ENCODE measurements at places on chromosomes 11 and 22.

DNA sequence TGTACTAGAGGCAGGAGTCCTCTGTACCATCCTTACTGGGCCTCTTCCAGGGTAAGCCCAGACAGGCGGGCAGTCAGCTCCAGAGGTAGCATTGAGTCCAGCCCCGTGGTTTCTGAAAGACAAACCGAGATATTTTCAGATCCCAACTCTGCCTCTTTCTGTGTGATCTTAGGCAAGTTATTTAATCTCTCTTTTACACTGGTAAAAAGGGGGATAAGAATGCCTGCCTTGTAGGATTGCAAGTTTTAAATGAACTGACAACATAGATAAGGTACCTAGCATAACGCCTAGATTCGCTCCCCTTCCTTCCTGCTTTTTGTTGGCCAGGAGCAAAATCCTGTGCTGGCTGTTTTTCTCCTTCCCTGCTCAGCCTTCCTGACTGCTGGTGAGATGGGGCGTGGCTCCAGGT is 56.4 kb upstream of the NNMT start:
- no peak for DNase-seq

DNA sequence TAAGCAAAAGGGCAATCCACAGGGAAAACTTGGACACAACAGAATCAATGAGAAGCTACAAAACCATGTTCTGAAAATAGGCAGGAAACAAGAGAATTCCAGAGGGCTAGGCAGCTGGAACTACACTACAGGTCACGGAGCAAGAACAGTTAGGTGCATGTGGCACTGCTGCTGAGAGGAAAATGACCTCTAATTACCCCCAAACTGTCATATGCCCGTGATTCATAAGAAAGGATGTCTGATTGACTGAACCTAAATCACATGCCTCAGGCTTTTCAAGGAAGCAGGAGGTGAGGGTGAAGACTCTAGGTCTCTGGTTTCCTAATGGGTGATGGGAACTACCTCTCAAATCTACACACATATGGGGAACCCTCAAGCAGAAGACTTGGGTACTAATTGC is 17.9 kb upstream of the RRAS2 start:
- no peak for DNase-seq

DNA sequence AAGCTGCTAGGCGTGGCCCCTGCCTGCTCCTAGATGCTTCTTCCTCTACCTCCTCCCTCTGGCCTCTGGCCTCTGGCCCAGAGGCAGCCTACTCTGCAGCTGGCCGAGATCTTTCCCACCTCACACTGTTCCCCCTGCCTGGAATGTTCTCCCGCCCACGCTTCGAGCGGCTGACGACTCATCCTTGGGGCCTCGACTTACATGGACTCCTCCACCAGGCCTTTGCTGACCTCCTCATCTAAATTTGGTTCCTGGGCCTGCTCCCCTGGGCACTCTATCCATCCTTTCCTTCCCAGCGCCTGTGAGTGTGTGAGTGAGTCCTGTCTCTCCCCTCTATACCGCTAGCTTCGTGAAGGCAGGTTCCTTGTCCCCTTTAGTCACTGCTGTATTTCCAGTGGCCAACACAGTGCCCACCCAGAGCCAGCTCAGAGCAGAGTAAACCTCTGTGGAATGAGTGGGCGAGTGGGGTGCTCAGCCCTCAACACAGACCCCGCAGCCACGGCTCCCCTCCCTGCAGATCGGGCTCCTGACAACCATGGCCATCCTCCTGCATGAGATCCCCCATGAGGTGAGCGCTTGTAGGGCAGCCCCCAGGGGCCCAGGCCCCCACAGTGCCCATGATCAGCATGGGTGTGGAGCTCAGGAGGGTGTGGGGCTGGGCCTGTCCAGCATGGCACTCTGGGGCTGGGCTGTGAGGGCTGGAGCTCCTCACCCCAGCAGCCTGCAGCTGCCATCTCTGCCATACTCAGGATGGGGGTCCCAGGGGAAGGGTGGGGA is 5.7 kb downstream of the SLC39A13 start:
- no peak for DNase-seq

DNA sequence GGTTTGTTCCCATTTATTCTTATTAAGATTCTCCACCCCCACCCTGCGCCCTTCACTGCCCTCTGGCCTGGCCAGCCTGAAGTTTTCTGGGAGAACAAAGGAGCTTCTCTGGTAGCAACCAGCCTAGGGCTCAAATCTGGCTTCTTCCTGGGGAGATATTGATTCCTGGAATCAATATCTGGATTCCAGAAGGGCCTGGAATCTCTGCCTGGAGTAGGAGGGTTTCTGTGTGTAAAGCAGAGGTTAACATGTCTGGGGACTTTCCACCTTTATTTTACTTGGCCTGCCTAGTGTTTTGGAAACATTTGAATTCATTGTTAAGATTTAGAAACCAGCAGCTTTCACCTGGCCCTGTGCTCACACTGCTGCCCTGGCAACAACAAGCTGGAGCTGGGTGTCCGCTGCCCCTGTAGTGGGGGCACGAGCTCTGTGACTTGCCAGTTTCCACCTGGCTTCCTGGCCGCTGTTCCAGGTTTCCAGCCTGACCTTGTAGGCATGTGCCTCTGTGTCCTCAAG is 5.5 kb downstream of the C11orf91 start:
- DNase-seq: no peak

DNA sequence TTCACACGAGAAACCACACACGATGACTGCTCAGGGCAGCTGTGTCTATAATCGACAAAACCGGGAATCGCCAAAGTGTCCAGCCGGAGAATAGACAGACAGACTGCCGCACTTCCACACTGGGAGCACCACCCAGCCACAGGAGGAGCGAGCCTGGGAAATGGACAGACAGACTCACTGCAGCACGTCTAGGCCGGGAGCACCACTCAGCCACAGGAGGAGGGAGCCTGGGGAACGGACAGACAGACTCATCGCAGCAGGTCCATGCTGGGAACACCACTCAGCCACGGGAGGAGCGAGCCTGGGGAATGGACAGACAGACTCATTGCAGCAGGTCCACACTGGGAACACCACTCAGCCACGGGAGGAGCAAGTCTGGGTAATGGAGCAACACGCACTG is 137.2 kb downstream of the BRD1 start:
- no peak for DNase-seq

GRCh38 chr22:43566021-43566420 is 154.2 kb downstream of the MPPED1 start:
- no peak for DNase-seq

- no peak for DNase-seq
Measured at GRCh38 chr11:39741066-39741465, 1718.4 kb downstream of the LRRC4C start.

GRCh38 chr22:27879923-27880322 is 39.1 kb downstream of the PITPNB start:
- no peak for DNase-seq

GRCh38 chr22:27982630-27983180 is 63.6 kb upstream of the PITPNB start:
- DNase-seq: no peak

DNA sequence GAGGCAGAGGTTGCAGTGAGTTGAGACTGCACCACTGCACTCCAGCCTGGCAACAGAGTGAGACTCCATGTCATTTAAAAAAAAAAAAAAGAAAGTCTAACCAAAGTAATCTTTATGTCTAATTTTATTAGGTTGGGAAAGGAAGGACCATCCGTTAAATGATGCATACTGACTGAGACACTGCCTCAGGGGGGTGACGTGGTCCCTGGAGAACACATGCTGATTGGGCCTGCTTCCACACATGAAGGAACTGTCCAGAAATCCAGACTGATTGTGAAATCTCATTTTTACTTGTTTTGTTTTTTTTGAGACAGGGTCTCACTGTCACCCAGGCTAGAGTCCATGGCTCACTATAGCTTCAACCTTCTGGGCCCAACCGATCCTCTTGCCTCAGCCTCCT is 5.5 kb downstream of the SF3A1 start:
- no peak for DNase-seq

GRCh38 chr11:122365610-122366360 is 249.8 kb upstream of the BLID start:
- DNase-seq: no peak

DNA sequence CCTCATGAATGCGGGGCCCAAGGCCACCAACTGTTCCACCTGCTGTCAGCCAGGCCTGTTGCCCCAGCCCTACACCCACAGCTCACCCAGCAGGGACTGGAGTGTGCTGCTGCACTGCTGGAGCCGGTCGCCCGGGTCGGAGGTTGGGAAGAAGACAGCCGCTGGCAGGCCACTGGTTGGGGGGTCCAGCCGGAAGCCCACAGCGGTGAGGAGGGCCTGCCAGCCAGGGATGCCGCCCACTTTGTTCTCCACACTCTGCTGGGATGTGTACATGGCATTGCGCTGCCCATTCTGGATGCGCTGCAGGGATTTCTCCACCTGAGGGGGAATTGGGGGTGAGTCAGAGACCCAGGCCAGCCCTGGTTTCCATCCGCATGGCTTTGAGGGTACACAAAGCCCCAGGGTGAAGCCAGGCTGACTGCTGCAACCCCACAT is 74.2 kb upstream of the PITPNB start:
- no peak for DNase-seq

GRCh38 chr11:114242032-114242431 is 54.2 kb upstream of the NNMT start:
- no peak for DNase-seq

DNA sequence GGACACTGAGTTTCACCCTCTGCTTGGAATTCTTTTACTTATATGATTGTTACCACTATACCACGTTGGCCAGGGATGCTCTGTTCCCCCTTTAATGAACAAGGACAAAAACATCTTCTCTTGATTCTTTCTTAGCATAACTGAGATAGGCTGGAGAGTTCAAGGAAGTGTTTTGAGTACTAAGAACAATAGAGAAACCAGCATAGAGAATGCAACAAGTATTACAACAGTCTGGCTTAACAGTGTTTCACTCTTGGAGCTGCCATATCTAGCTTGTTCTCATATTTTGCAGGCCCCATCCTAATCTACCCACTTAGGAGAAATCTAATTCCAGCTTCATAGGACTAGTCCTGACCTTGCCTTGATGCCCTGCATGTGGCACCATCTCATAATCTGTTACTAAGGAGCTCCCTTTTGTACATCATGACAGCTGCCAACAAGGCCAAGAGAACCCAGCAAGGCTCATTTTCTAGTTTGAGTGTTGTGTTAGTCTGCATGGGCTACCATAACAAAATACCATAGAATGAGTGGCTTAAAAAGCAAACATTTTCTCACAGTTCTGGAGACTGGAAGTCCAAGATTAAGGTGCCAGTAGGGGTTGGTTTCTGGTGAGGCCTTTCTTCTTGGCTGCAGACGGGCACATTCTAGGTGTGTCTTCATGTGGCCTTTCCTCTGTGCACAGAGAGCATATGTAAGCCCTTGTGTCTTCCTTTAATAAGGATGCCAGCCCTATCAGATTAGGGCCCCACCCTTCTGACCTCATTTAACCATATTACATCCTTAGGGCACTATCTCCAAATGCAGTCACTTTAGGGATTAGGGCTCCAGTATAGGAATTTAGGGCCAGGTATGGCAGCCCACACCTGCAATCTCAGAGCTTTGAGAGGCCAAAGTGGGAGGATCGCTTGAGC is 37.8 kb downstream of the PACS1 start:
- DNase-seq: no peak

DNA sequence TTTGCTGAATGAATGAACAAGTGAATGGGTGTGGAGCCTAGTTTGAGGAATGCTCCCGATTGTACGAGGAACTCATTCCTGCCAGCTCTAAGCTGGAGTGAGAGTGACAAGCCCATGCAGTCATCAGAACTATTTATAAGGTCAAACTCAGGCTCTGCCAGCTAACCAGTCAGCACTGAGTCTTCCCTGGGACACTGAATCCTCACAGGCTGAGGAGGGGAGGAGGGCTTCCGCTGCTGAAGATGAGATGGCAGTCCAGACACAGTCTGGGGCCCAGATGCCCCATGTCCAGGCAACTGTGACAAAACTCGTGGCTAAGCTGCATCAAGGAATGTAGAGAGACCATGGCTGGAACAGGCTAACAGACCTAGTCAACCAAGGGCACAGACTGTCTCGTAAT is 4.0 kb downstream of the LRP4 start:
- DNase-seq: no peak

DNA sequence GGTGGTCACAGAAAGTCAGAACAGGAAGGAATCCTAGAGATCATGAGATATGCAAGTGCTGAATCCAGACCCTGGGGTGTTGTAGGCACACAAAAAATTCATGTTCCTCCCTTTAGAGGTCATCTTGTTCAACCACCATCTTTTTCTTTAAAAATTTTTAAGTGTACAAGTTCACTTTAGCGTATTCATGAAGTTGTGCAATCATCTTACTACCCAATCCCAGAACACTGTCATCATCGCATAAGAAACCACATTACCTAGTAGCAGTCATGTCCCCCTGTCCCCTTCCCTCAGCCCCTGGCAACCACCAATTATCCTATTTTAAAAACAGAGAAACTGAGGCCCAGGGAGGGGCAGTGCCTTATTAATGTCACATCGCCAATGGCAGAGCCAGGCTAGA is 20.3 kb upstream of the WNT11 start:
- no peak for DNase-seq

DNA sequence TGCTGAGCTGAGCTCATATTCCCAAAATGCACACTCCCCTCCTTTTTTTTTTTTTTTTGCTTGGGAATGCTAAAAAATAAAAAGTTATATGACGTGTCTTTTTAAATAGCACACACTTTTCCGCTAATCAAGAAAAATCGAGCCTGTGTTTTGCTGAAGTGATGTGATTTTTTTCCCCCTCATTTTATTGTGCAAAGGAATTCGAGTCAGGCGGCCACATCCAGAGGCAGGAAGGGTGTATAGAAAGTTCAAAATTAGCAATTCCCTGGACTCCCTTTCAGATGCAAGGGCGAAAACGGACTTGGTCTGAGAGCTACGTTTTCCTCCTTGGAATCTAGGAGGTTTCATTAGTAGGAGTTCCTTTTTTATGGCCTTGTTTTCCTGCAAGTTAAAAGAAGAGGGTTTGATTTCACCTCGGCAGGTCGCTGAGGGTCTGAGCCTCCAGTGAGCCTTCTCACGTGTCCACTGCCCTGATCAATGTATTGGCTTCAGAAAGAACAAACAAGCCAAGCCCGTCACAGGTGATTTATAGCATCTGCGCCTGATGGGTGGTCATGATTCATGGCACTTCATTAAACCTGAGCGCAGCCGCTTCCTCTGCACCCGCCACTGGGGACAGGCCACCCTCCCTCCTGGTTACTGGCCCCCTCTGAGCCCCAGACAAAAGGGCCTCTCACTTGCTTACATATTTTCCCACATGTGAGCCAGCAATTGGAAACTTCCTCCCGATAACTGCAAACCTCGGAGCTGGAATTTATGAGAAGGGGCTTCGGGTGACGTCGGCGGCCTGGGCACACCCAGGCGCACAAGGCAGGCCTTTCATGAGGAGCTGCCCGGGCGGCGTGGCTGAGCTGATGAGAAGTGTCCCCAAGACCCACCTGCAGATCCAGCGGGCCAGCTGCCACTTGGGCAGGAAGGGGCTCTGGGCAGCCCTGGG is 64.4 kb upstream of the LINC01488 start:
- no peak for DNase-seq

DNA sequence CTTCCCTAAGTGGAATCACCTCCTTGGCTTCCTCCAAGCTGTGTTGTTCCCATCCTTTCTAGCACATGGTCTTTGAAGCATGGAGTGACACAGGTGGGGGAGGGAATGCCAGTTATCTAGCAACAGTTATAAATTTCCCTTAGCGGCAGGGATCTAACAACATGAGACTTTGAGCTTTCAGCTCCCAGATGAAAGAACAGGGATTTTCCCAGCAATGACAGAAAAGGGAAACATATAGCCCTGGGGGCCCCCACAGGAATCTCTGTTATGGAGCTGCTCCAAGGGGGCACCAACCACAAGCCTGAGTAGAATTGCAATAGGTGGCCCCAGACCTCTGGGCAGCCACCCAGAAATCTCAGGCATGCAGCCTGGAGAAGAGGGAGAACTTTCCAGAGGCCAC is 163.0 kb downstream of the GRIK4 start:
- no peak for DNase-seq

GRCh38 chr11:68581901-68582300 is 102.4 kb upstream of the GAL start:
- DNase-seq: no peak
